GM19239 (cell line): ENCODE measurements at places on chromosomes 5 and 9.

DNA sequence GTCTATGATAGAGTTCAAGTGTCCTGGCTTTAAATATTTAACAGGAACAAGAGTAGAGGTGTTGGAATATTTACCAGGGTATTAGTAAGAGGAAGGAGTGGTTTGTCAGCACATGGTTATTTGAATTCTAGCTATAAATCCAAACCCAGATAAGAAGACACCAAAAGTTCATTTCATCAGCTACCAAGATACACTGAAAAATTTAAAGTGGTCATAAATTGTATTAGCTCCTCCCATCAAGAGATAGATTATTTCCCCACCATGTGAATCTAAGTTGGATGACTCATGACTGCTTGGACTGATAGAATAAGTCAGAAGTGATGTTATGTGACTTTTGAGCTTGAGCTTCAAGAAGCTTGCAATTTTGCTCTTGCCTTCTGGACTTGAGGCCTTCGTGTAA lies 72.1 kb upstream of the GRAMD2B start:
- DNase-seq, result no peak

- no peak for DNase-seq
Observed at GRCh38 chr9:121915304-121915625, 177.8 kb downstream of the TTLL11 start.

DNA sequence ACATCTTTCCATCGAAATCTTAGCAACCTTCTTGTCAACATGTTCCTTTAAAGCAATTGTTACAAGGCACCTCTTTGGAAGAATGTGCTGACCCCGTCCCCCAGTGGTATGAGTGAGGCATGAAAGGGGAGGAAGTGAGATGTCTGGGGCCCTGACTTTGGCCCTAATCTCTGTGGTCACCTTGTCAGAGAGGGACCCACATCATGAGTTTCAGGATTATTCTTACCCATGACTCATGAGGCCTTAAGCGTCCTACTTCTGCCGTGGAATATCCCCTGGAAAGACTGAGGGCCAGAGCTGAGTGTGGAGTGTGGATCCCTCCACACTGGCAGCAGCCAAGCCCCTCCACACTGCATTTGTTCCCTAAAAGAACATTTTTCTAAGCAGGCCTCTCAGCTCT lies 81.2 kb downstream of the FSTL4 start:
- DNase-seq, result peak; percentile 4

DNA sequence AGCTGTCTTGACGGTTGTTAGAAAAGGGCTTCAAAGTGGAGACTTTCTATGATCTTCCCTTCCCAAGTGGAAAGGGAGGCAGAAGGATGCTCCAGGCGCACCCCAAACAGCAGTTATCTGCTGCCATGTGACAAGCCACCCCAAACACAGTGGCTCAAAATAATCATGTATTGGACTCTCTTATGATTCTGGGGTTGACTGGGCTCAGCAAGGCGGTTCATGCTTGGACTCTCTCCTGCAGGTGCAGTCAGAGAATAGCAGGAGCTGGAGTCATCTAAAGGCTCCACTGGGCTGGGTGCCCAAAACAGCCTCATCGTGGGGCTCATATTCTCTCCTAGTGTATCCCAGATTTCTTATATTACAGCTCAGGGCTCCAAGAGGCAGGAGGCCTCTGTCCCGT lies 177.6 kb upstream of the IER5L start:
- no peak for DNase-seq

GRCh38 chr9:135957431-135957830 lies 3.7 kb downstream of the UBAC1 start:
- DNase-seq, result no peak

- no peak for DNase-seq
Observed at GRCh38 chr9:103364753-103365152, 369.6 kb downstream of the CYLC2 start.

DNA sequence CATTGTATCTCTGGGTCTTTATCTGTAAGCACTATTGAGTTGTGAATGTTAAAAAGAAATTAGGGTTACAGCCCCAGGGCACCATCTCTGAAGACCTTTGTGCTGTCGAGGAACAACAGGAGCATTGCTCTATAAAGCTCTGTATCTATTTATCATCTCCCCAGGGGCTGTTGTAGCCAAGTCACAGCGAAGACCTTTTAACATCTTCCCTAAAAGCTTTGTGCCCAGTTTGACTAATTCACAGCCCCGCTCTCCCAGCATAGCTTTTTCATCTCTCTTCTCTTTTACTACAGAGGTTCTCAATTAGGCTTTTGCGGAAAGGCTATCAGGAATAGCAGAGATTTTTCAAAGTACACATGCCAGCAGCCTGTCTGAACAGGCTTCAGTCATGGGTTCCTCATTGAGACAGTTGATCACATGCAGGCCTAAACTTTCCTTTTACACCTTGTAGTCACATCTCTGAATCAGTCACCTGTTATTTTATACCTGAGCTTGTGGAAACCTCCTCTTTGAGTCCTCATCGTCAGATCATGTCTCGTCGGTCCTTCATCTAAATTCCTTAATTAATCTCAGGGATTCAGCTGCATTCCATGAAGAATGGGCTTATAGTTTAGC lies 140.5 kb downstream of the NPR3 start:
- no peak for DNase-seq

DNA sequence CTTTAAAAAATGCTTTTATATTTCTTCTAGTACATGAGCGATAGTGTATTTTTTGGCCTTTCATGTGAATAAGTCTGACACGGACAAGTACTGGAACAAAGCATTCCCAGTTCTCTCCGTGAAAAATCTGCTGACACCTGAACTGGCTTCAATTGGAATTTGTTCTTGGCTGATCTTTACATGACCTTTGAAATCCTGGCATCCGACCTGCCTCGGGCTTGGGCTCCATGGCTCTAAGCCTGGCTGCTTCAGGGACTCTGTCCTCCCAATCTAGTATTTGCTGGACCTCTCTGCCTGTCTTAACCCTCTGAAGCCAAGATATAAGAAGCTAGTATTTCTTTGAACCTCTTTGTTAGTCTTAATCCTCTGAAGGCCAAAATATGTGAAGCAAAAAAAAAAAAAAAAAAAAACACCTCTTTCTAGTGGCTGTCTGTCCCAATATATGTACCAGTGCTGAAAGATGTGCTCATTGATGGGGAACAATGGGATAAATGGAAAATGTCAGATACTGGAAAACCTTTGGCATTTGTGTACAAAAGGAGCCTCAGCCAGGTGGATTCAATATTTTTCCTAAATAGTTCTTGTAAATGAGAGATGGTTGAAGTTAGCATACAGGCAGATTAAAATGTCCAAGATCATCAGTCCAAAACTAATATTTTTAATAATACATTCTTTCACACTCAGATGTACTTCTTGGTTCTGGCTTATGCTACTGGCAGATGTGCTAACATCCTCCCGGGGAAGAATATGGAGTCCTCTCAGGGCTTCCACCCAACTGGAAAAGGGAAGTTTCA lies 470.6 kb downstream of the TUSC1 start:
- no peak for DNase-seq

DNA sequence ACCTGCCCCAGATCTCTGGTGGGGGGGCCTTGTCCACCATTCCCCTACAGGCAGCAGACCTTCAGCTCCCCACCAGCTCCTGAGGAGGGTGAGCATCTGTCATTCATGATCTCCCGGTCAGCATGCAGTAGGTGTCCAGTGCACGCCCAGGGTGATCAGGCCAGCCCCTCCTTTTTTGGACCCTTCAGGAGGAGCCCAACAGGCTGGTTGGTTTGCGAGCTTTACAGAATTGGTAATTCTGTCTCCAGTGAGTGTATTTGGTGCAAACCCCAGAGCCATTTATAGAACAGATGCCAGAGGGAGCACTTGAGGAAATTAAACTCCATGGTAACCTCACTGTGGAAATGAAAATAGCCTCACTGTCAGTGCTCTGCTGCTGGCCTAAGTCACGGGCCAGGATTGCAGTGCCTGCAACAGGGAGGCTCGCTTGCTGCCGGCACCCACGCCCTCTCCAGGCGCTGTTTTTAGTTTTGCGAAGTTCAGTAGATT lies 23.4 kb downstream of the WNK2 start:
- no peak for DNase-seq

- no peak for DNase-seq
Observed at GRCh38 chr9:85237478-85237877, 504.3 kb downstream of the AGTPBP1 start.

DNA sequence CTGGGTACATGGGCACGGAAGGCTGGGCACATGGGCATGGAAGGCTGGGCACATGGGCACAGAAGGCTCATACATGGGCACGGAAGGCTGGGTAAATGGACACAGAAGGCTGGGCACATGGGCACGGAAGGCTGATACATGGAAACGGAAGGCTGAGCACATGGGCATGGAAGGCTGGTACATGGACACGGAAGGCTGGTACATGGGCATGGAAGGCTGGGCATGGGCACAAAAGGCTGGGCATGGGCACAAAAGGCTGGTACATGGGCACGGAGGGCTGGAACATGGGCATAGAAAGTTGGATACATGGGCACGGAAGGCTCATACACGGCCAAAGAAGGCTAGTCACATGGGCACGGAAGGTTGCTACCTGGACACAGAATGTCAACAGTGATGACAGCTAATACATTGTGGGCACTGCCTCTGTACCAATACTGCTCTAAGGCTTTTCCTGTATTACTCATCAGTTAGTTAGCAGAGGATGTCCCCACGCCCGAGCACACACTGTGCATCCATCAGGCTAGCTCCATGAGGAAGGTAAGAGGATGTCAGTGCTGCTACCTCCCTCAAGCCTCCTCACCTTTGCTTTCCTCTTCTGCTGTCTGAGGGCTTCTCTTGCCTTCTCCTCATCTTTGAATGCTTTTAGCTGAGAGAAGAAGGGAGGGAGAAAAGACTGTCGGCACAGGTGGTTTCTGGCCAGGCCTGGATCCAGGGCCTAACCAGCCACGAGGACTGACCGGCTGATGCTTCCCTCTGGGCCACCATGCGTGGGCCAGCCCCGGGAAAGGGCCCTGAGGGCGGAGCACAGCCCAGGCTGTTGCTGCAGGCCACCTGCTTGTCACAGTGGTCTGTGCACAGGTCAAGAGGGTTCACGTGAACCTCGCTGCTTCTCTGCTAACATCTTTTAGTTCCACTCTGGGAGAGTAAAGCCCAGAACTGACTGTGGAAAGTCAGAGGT lies 14.3 kb downstream of the GPX3 start:
- DNase-seq, result no peak

DNA sequence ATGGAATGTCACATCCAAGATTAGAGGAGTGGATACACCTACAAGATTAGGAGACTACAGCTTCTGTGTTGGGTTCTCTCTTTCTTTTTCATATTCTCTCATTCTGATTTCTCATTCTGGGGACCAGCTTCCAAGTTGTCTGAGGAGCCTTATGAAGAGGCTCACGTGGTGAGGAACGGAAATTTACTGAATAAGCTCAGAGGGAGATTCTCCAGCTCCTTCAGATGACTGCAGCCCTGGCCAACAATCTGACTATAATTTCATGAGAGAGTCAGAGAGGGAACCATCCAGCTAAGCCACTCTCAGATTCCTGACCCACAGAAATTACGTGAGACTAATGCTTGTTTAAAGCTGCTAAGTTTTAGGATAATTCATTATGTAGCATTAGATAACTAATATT lies 27.1 kb upstream of the TENT2 start:
- no peak for DNase-seq

DNA sequence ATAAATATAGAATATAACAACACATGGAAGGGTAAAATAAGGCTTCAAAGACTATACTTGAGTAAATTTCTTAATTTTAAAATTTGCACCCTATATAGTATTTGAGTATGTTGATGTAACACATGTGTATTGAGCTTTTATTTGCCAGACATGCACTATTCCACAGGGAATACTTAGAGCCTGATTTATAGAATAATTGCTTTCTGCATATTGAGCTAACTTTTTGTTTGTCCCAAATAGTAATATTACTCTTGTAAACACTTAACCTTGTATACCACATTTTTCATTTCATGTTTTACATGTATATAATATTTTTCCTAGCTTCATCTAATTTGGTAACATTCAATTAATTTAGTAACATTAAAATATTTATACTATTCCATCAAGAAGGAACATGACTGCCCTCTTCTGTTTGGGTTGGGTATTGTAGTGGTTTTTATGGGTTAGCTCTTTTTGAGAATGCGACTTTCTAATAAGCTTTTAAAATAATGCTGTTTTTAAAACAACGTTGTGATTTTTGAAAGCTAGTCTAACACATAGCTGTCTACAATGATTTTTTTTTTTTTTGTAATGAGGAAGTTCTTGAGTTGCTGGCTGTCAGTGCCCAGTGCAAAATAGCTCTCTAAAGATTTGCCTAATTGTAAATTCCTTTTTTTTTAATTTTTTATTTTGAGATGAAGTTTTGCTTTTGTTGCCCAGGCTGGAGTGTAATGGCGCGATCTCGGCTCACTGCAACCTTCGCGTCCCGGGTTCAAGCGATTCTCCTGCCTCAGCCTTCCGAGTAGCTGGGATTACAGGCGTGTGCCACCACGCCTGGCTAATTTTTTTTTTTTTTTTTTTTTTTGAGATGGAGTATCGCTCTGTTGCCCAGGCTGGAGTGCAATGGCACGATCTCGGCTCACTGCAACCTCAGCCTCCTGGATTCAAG lies 4.8 kb downstream of the SUB1 start:
- no peak for DNase-seq

GRCh38 chr5:39274398-39275085 lies 55.2 kb upstream of the FYB1 start:
- DNase-seq, result peak; percentile 40
